ENCODE measurements at places on chromosomes 11 and 22.

DNA sequence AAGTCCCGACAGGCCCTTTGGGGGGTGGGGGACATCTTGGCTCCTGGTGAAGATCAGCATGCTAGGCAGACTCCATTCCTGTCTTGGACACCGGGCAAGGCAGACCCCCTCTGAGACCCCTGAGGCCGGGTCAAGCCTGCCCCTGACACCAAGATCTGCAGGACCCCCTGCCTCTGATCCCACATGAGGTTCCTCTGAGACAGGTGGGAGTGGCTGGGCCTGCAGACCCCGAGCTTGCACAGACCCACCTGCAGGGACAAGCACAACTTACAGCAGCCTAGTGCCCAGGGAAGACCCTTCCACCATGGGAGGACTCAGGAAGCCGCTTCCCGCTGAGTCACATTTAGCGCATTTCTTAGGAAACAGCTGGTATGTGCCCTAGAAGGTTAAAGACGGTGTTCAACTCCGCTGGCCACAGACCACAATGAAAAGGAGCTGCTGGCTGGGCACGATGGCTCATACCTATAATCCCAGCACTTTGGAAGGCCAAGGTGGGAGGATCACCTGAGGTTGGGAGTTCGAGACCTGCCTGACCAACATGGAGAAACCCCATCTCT lies 15.5 kb downstream of the ARVCF start:
- no peak for DNase-seq

- no peak for DNase-seq
Observed at GRCh38 chr11:83410605-83411565, 124.7 kb upstream of the CCDC90B start.

GRCh38 chr11:100776212-100776896 lies 89.3 kb downstream of the ARHGAP42 start:
- DNase-seq: no peak

DNA sequence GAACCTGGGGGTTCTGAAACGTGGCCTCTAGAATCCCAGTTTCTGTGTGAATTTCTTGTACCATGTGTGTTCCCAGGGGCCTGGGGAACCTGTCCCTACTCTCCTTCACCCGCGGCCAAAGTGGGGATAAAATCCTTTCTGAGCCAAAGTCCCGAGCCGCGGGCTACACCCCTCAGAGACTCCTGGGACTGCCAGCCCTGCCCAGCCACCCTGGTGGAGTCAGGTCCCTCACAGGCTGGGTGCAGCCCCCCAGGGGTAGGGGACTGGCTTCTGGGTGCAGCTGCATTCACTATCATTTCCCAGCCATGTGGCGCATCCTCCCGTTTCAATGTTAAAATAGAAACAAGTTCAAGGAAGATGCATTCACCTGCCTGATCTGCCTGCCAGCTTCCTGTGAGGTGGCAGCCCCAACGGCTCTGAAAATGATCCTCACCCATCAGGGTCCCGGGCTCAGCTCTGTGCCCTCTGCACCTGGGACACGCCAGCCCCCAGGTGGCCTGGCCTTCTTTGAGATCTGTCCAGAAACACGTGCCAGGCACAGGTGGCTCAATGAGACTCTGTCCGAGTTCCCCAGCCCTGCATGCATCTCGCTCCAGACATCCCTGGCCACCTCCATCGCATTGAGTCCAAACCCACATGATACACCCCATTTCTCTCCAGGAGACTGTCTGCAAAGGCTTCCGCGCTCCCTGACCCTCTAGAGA lies 338.8 kb downstream of the CTTN start:
- DNase-seq: no peak

GRCh38 chr11:77029829-77030228 lies 4.4 kb upstream of the B3GNT6 start:
- no peak for DNase-seq

Measured in MV-4-11 (cell line).